ENCODE measurements at places on chromosomes 16 and 17.

GRCh38 chr17:329784-330420 lies 22.7 kb downstream of the RPH3AL start:
- no peak for DNase-seq

DNA sequence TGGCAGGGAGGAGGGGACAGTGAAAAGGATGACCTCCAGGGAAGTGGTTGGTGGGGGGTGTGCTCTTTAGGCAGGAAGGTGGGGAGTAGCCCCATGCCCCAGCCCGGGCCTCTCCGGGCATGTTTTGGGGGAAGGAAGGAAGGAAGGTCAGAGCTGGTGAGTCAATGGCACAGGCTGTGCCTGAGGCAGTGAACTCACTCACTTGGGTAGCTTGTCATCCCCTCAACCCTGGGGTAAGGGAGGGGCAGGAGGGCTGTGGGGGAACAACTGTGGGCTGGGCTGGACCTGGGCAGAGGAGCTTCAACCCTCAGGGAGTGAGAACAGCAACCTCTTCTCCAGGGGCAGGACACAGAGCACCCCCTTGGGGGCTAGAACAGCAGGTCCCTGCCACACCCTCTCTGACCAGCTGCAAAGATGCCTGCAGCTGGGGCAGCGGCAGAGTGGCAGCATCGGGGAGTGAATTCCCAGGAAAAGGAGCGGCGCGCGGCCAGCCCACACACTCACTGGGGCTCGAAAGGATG lies 6.3 kb downstream of the CSF3 start:
- DNase-seq = no peak

GRCh38 chr16:2964475-2965336 lies 631 bp downstream of the KREMEN2 start:
- peak; percentile 61 for DNase-seq

GRCh38 chr16:17343028-17343427 lies 127.7 kb downstream of the XYLT1 start:
- no peak for DNase-seq

DNA sequence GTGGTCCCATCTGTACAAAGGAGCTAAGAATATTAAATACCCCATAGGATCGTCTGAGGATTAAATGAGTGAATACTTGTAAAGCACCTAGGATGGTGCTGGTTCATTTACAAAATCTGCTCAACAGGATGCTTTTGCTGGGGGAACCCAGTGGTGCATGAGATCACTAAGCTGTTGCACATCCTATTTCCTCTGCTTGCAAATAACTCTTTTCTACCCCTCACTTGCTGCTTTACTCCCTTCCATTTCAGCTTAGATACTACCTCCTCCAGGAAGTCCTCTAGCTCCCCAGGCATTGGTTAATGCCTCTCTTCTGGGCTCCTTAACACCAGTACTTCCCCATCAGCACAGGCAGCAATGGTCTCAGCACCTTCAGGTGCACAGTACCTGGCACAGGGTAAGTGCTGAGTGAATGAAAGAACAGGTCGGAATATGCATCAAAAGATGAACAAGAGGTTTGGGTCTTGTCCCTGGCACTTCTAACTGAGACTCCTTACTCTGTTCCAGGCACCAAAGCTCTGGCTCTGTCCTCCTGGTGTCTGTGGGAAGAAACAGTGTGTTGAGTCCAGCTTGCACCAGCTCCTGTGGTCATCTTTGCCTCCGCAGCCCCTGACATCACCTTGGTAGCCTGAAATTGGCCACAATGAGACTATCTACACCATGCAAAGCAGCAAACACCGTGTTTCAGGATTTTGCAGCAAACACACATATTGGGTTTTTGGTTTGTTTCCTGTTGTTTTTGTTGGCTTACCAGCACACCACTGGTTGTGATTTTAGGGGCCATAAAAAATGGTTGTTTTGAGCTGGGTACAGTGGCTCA lies 24.1 kb upstream of the IL21R start:
- no peak for DNase-seq

- no peak for DNase-seq
These were observed 46.7 kb downstream of the LMF1 start for GRCh38 chr16:924063-924462.

Data from T-helper 22 cell (primary cell).